Progenitor cell of endocrine pancreas (in vitro differentiated cells): ENCODE measurements at places on chromosomes 6 and 20. TPM values are rescaled to one million over a fixed set of nuclear protein-coding genes. Genes with fewer than 3 reads are reported as not detected.

DNA sequence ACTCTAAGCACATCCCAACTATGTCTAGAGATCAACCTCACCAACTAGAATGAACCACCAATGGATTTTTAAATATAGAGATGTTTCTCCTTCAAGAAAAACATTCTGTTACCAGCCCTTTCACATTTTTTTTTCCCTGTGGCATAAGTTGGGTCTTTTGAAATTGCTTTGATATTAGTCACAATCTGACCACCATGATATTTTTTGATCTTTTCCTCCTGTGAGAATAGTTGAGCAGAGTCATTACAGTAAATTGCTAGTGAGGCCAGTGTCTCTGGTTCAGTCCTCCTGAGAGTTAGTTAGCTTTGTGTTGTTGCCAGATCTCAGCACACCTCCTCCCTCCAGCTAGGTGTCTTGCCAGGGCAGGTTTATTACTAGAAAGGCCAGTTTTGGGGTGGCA is 79.7 kb upstream of the MYLIP start:
- H3K4me1 ChIP-seq, result no peaks in the 10 kb centered on the region
- DNase-seq, result no peak
- H3K4me3 ChIP-seq, result no peak overlapping the region
- no peaks in the 10 kb centered on the region for H3K36me3 ChIP-seq
- no peak overlapping the region for H3K27ac ChIP-seq
- H3K27me3 ChIP-seq, result peaks cover 17% of the 10 kb centered on the region

GRCh38 chr6:56663344-56663743 is 20.7 kb upstream of the DST start:
- DNase-seq, result no peak
- H3K4me1 ChIP-seq, result peaks cover 12% of the 10 kb centered on the region
- H3K36me3 ChIP-seq, result peaks cover 2% of the 10 kb centered on the region
- no peaks in the 10 kb centered on the region for H3K27me3 ChIP-seq
- H3K4me3 ChIP-seq, result no peak overlapping the region

DNA sequence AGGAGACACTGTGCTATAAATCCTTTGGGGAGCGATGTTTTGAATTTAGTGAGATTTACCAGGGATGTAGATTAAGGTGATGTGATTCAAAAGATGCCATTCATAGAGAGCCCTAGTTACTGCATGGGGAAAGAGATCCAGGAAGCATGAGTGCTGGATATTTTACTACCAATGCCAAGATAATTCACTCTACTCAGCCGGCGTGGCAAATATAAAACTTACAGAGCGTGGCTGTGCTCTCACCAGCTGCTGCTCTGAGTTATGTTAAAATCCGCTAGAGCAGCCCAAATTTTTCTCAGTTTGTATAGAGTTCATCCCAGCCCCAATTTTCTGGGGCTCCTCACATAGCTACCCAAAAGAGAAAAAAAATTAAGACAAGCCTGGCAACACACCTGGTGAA is 48.6 kb downstream of the BFSP1 start:
- DNase-seq, result no peak
- peaks cover 22% of the 10 kb centered on the region for H3K27me3 ChIP-seq
- H3K36me3 ChIP-seq, result no peaks in the 10 kb centered on the region
- H3K4me1 ChIP-seq, result no peaks in the 10 kb centered on the region

GRCh38 chr6:136860043-136860442 is 37.7 kb downstream of the PEX7 start:
- H3K4me3 ChIP-seq, result no peak overlapping the region
- H3K27me3 ChIP-seq, result no peaks in the 10 kb centered on the region
- DNase-seq, result no peak
- peaks cover 4% of the 10 kb centered on the region for H3K36me3 ChIP-seq

DNA sequence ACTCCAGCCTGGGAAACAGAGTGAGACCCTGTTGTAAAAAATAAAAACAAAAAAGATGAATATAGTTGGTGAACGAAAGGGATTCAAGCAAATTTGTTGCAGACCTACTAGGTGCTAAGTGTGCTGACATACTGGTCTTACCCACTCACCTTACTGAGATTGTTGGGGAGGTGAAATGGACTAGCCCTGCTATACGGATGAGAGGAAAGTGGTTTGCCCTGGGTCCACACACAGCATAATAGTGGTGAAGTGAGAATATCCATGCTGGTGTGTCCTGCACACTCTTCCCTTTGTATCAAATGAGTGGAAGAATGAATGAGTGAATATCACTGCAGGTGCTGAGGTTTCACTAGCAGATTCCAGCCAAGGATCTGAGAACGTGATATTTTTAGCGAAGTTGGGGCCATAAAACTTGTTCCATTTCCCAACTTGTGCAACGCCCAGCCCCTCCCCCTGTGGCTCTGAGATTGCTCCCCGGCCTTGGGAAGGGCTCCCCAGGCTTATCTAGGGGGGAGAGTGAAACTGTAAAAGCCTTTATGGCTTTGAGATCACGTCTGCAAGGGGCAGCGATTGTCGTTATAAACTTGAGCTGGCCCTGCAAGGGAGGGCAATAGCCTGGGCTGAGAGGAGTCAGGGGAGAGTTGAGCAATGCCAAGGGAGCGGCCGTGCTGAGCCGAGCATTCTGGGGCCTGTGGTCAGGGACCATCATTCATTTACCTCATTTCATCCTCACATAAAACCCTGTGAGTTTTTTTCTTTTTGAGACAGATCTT is 33.2 kb upstream of the TTPAL start:
- H3K4me3 ChIP-seq, result no peak overlapping the region
- no peak for DNase-seq
- no peak overlapping the region for H3K27ac ChIP-seq
- no peaks in the 10 kb centered on the region for H3K4me1 ChIP-seq
- H3K36me3 ChIP-seq, result no peaks in the 10 kb centered on the region
- no peaks in the 10 kb centered on the region for H3K27me3 ChIP-seq

- H3K4me1 ChIP-seq, result no peaks in the 10 kb centered on the region
- no peak overlapping the region for H3K4me3 ChIP-seq
- H3K36me3 ChIP-seq, result peaks cover 30% of the 10 kb centered on the region
- no peak for DNase-seq
- H3K27ac ChIP-seq, result no peak overlapping the region
These were observed 57.0 kb downstream of the MAP1LC3A start for GRCh38 chr20:34615477-34615876.

GRCh38 chr6:71250099-71250602 is 38.5 kb upstream of the OGFRL1 start:
- peaks cover 6% of the 10 kb centered on the region for H3K4me1 ChIP-seq
- H3K27ac ChIP-seq, result no peak overlapping the region
- no peaks in the 10 kb centered on the region for H3K27me3 ChIP-seq
- no peak overlapping the region for H3K4me3 ChIP-seq
- no peaks in the 10 kb centered on the region for H3K36me3 ChIP-seq

GRCh38 chr6:37441651-37442050 is 8.6 kb downstream of the CMTR1 start:
- H3K36me3 ChIP-seq, result peaks cover 16% of the 10 kb centered on the region
- DNase-seq, result no peak

The STXBP5 gene
- 43.0 and 43.7 TPM in 2 replicates for total RNA-seq

The HAO1 gene
- not detected in 2 replicates for total RNA-seq

The FOXS1 gene
- total RNA-seq, result not detected in 2 replicates

The RSPH4A gene
- total RNA-seq, result 5.4 and 6.3 TPM in 2 replicates

The HMGN3 gene
- total RNA-seq, result 150 and 153 TPM in 2 replicates

The POM121L2 gene
- total RNA-seq, result not detected in 2 replicates
